Liver (tissue), 10 donors: ENCODE measurements at places on chromosomes 11 and 22. TPM values are rescaled to one million over a fixed set of nuclear protein-coding genes. Genes with fewer than 3 reads are reported as not detected.

- DNase-seq, result no peak
These were observed 30.5 kb upstream of the GCAT start for GRCh38 chr22:37777122-37777687.

DNA sequence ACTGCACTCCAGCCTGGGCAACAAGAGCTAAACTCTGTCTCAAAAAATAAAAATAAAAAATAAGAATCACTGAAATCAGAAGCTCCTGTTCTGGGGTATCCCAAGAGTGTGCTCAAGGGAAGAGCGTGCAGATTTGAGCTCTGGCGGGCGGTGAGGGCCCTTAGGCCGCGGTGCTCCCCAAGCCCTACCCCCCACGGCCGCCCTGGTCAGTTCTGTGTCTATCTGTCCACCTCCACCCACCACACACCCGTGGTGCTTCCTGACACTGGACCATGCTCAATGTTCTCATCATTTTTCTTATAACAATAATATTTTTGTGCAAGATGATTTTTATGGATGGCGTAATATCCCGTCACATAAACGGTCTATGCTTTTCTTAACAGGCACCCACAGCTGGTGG lies 71.1 kb downstream of the RTL6 start:
- DNase-seq, result no peak

Gene SCGB1A1
- total RNA-seq, result not detected

DNA sequence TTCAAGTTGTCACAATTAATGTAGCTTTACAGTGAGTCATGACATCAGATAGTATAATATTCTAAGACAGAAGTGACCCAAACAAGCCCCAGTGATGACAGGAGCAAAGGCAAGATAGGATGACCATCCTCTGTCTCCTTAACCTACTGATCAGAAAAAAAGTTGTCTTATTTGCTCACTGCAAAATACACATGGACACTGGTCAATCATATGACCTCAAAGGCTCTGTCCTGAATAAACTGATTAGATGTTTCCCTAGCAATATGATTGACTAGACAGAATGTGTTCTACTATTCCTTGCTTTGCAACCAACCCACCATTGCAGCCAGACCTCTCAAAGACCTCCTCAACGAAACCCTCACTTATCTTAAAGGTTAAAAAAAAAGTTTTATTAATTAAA lies 117.4 kb downstream of the SYN3 start:
- DNase-seq, result no peak

GRCh38 chr22:44617828-44618227 lies 84.2 kb upstream of the PRR5 start:
- no peak for DNase-seq

Gene MS4A4E
- total RNA-seq, result 2.1 TPM

DNA sequence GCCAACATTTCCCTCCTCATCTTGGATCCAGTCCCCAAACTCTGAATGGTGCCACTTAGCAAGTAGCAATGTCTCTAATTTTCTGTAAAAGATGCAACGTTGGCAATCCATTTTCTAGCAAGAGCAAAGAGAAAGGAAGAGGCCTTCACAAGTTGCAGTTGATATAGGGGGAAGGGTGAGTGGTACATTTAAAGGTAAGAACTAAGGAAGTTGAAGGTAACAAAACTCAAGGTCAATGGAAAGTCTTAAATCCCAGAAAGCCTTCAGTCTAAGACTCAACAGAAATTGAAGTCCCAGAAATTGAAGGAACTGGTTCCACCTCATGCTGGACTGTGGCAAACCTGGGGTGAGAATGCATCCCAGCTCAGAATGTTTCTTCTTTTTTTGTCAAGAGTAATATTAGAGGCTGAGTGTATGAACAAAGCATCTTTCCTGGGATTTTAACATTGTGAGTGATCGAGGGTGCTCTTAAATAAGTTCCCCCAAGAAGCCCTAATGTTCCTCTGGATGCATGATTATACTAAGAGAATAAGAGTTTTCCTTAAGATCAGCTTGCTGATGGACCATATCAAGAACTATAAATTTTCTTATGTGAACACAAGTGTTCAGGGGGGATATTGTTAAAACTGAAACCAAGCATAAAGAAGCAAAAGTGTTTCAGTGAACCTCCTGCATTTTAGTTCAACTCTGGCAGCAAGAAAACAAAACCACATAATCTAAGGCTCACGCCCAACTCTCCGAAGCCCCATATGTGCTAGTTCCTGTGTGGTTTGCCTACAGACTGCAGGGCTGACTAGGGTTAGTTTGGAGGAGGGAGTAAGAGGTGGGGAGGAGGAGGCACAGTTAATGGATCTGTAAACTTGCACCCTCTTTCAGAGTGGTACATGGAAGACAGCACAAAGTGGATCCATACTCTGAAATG lies at the start of gene GRAP2:
TSS of gene GRAP2 (plus strand) at position 779 of the 922 bp plus-strand sequence. CDS start 46,023 bp downstream, outside the sequence.
- no peak for DNase-seq
